ENCODE measurements at places on chromosomes 4 and X.

GRCh38 chrX:17432158-17432557, 57.2 kb downstream of the NHS start:
- DNase-seq: no peak

DNA sequence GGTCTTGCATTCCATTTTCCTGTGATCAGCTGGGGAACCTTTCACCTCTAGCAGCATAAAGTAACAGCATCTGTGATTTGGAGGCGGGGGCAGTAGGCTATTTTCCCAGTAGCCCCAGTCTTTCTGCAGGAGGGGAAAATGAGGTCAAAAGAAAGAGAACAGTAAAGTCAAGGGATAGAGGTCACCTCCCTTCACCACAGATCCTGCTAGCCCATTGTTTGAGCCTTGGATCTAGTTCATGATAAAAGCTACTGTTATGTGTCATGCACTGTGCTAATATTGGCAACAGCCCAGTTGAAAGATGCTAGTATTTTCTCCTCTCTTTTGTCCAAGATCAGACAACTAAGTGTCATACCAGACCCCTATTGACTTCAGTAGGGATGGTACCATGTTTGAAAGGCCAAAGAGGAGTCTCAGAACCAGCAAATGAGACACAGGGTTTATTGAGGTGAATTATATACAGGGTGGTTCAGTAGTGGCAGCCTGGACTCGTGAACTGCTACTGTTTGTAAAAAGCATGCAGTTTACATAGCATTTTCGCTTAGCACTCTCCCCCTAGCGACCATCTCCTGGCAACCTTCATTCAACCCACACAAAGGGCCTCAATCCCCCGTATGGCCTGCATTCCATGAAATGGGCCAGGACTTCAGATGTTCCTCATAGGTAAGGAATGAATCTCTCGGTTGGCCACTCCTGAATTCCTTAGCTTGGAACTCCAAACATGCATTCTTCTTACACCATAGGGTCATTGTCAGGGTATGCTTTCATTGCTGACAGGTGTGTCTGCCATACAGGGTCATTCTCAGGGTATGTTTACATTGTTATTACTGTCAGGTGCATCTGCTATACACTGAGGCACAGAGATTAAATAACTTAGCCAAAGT, 170.0 kb upstream of the FRMPD4 start:
- DNase-seq: no peak

- DNase-seq: no peak
These were observed 57.3 kb upstream of the PRSS12 start for GRCh38 chr4:118410138-118410537.

DNA sequence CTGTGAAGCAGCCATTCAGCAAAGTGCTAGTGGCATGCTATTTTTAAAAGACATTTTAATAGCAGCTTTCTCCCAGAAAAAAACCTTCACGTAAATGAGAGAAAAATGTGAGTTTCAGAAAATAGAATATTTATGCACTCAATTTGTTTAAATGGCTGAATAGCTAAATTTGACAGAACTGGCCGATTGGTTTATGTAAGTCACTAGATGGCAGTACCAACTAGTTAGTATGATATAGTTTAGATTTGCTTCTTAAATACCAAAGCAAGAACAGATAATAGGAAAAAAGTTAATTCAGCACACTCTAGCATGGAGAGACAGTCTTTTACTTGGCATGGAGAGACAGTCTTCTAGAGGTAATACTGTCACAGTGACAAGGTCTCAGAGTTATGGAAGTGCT, 250.1 kb downstream of the SNCA start:
- no peak for DNase-seq

DNA sequence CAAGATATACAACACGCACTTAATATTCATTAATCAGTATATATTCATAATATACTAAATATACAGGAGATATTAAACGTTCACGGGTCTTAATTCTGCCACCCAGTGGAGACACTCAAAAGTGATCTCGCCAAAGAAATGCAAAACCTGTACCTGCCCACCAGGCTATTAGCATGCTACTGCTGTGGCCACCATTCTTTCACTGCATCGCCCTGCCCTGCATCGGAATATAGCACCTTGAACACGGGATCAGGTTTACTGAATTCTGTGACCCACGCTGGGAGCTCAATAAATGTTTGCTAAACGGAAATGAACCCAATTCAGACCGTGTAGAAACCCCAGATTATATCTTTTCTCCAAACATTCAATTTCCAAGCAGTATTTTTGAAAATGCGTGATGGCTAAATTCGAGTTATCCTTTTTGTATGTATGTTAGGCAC, 840 bp upstream of the CLCN3 start:
- DNase-seq: peak; percentile 8

All from activated naive CD8-positive, alpha-beta T cell treated with anti-CD3 and anti-CD28 coated beads, Interleukin-2, amount 50 U/mL, for 16 hours (primary cell).